ENCODE measurements at places on chromosomes 1 and 21.

- no peak for DNase-seq
Measured at GRCh38 chr1:77182083-77182482, 37.1 kb downstream of the PIGK start.

DNA sequence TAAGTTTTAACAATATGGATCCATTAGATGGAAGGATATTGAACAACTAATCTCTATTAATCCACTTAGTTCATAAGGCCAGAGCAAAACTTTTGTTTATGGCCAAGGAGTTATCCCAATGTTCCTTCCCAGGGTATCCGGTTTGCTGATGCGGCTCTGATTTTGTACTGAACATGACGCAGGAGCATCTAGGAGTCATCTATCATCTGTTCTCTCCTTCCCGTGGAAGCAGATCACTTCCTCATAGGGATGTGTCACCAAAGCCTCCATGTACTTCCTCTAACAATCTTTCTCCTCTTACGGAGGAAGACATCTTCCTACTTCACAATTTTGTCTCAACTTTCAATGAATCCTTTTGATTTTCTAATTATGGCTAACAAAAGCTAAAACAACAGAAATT lies 206.6 kb downstream of the APP start:
- no peak for DNase-seq

DNA sequence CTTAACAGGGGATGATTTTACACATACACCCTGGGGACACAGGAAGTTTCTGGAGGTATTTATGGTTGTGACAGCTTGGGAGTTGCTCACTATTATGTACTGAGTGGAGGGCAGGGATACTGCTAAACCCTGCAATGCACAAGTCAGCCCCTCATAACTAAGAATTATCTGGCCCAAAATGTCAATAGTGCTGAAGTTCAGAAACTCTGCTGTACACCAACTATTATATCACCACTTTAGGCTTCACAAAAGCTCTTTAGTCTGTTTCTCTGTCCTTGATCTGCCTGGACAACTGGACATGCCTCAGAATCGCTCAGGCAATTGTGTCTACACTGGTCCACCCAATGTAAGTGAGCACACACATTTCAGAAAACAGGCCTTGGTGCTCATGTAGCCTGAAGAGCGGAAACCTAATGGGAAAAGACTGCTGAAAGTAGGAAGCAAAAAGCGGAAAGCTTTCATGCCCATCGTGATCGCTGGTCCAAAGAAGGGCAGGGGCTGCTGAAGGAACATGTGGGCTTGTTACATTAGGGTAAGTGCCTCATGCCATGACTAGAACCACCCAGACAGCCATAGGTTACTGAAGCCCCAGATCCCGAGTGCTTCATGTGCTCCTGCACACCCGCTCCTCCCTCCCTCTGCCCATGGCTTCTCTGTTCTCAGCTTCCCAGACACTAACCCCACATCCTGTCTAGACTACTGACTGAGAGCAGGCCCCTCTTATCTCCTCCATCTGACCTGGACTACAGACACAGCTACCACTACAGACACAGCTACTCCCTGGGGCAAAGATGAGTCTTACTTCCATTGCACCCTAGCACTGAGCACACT lies 73.5 kb downstream of the LRIG2 start:
- no peak for DNase-seq

GRCh38 chr1:245875581-245876261 lies 631.4 kb downstream of the SMYD3 start:
- no peak for DNase-seq

DNA sequence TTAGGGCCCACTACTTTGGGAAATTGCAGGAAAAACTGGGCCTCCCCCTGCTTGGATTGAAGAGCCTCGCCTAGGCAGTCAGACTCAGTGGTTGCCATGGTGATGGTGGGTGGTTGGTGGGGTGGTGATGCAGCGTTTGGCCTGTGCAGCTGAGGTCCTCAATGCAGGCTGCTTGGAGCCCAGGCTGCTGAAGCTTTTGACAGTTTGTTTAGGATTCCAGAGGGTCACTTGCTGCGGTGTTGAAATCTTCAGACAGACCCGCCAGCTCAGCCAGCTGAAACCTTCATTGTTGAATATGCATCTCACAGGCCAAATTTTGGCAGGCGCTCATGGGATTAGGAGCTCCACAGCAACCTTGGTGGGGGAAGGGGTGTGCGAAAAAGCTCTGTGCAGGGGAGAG lies 67.9 kb downstream of the CACNA1E start:
- no peak for DNase-seq

DNA sequence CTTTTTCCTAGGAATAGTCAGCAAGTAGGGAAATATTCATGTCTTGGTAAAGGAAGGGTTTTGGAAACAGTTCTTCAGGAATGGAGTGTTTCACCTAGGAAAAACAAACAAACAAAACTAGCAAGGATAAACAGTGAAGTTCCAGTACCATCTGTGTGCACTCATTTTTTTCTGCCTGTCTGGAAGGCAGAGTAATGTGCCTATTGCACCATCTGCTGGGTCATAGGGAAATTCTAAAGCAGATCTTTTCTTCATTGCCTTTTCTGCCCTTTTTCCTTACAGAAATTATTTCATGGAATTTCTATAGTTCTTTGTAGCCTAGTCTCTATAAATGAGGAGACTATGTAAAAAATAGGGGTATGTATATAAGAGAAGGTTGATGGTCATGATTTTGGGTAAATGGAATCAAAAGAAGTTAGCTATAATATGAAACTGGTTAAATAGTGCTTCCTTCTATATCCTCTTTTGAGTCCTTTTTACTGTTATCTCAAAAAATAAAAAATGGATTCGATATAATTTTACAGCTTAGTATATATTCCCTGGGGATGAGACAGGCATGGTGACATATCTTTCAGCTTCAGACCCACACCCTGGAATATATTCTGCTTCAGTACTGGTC lies 3.4 kb upstream of the HRNR start:
- no peak for DNase-seq

DNA sequence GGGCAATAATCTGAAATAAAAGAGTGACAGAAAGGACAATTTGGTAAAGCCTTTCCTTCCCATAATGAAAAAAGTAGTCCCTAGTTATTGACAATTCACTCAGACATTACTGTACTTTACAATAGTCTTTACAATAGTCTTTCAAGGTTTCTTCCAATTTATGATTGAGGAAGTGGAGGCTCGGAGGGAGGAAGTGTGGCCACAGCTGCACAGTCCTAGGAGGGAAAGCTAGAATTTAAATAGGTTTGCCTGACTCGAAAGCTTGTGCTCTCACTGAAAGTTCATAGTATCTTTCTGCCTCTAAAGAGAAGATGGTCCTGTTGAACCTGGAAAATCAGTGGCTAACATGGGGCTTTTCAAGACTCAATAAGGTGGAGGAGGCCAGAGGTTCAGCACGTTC lies 203.2 kb downstream of the SDCCAG8 start:
- DNase-seq = no peak

DNA sequence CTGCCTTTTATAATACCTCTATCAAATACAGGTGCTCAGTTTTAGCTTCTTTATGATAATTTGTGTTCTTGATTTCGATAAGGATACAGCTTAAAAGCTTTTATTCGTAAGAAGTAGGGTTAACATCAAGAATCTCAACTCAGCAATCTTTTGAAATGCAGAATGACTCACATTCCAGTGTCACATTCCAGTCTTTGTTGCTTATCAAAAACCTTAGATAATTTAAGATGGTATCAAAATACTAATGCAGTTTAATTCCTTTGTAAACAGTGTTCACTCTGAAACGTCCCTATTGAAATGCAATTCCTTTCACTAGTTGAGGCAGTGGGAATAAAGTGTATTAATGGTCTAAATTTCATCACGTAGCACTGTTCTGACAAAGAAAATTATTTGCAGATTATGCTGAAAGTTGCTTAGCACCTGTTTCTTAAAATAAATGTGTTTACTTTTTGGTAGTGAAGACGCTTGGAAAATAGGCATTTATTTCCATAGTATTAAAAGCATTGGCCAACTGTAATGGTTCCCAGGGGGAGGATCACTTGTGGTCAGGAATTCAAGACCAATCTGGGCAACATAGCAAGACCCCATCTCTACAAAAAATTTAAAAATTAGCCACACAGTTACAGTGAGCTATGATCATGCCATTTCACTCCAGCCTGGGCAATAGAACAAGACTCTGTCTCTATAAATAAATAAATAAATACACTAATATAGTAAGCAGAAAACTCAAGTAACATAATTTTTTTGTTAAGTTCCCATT lies 10.1 kb upstream of the CNN3 start:
- DNase-seq = no peak

DNA sequence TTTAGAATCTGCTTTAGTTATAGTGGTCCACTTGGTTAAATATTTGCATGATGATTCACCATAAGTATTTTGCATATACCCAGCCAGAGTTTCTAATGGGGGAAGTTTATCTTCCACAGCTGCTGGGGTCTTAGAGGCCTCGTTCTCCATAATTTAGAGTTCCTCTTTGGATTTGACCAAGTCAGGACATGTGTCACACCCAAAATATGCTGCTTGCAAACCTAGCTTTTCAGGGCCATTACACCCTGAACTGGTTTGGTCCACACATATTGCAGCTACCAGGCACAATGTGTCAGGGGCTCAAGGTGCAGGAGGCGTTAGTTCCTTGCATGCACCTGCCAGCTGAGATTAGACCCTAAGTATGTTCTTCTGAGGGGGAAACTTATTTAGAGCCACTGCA lies 17.1 kb upstream of the FMO4 start:
- DNase-seq = no peak

DNA sequence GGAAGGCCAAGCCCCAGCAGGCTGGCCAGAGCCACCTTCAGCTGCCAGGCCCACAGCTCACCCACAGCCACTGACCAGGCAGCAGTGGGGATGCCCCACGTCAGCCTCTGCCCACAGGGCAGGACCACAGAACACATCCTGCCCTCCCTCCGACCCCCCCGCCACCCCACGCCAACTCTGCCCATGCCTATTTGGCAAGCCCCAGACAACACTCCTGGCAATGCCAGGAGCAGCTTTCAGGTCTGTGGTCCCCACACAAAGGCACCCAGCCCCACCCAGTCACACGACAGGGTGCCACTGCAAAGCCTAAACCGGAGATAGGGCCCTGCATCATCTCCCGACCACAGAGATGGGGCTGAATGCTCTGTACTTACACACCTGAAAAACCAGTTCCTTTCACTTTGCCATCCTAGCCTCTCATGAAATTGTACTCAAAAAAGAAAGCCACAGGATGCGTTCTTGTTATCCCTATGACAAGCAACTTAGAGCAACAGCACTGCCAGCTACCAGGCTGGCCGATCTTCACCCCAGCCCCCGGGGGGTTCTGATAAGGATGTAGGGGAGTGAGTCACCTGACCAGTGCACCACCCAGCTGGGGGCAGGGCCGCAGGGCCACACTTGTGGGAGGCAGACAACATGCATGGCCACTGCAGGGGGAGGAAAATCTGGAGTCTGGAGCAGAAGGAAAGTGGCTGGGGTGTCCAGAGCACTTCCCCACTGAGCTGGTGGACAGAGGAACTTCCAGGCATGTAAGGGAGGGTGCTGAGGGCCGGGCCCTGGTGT lies 36.2 kb downstream of the UBE2G2 start:
- DNase-seq = no peak

- DNase-seq = no peak
Measured at GRCh38 chr1:92805216-92805615, 20.3 kb upstream of the EVI5 start.

DNA sequence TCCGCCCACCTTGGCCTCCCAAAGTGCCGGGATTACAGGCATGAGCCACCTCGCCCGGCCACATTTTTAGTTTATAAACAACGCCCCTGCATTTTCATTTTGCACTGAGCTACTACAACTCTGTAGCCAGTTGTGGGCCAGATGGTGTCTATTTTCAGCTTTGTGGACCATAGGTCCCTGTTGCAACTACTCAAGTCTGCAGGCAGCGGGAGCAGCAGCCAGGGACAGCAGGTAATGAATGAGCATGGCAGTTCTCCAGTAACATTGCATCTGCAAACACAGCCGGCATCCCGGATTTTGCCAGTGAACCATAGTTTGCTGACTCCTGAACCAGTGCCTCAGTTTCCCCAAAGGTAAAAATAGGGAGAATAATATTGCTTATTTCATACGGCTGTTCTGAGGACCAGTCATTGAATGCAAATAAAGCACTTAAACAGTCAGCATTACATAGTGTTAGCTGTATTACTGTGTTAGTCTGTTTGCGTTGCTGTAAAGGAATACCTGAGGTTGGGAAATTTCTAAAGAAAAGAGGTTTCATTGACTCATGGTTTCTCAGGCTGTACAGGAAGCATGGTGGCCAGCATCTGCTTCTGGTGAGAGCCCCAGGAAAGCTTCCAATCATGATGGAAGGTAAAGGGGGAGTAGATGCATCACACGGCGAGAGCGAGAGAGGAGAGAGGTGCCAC lies 65.5 kb upstream of the SLC45A1 start:
- DNase-seq = no peak

GRCh38 chr1:154824179-154825000 lies 45.7 kb downstream of the KCNN3 start:
- no peak for DNase-seq

DNA sequence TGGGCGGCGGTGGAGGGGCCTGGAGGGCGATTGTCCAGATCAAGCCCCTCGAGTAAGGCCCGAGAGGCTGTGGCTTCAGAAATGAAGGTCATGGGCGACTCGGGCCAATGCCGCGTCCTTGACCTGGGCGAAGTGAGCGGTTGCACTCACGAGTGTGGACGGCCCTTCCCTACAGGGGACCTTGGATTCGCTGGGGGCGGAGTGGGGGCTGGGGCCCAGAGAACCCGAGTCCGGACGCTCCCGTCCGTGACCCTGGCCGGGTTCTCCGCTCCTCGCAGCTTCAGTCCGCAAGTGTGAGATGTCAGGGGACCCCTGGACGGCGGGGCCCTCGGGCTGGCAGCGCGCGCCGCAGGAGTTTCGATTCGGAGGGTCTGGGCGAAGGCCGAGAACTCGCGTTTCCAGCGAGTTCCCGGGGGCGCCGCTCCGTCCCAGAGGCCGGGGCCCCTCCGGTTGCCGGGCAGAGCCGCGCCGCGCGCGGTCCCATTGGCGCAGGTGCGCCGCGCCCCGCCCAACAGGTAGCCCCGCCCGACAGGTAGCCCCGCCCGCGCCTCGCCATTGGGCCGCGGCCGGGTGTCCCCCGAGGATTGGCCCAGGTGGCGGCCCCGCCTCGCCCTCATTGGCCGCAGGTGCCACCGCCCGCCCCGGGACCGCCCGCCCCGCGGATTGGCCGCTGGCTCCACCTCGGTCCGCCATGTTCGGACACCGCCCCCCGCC lies at the start of gene PRKCZ:
PRKCZ (plus strand) TSS at position 694 of the 714 bp plus-strand sequence. CDS start 220 bp downstream, outside the sequence.
- peak; percentile 87 for DNase-seq

DNA sequence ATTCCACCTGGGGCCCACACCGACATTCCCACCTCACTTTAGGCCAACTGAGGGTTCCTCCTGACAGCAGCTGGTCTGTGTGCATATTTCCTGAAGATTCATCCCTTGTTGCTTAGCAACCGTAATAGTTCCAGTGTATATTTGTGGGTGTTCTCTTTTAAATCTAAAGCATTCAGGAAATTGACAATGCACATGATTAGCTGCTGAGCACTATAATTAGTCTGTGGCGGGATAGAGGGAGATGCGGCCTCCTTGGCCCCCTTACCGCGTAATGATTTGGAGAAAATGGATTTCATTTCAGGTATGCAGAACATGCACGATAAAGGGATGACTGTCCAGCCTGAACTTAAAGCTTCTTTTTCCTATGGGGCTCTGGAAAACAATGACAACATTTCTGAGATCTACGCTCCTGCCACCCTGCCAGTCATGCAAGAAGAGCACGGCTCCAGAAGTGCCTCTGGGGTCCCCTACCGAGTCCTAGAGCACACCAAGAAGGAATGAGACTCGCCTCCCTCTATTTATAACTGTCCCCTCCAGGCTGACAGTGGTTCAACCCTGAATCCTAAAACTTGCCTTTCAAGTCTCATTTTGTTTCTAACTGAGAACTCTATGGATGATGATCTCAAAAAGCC lies 33.8 kb upstream of the RCAN3 start:
- DNase-seq = no peak

Measured in activated CD4-positive, alpha-beta T cell treated with anti-CD3 and anti-CD28 coated beads, Interleukin-2, amount 50 U/mL, for 24 hours (primary cell).